ENCODE measurements at places on chromosomes 3 and 15.

DNA sequence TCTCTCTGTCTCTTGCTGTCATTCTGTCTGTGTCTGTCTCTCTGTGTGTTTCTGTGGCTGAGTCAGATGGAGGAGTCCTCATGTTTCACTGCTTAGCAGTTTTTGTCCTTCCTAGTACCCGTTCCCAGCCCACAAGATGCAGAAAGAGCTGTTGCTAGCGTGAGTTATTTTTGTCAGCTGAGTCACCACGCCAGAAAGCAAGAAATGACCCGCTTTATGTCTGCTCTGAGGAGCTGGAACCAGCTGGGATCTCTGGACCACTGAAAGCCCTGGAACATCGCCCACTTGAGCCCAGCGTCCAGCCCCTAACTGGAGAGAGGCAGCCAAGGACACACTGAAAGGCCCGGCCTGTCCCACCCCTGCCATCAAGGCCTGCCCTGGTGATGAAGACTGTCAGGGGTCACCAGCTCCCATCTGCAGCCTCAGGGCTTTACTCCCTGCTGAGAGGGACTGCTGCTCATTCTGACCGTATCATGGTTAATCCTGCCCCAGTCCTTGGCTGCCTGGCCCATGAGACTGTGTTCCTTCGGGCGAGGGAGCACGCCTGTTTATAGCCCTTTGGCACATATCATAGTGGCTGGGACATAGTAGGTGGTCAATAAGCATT, 101.7 kb upstream of the TPM1 start:
- no peak for DNase-seq

- no peak for DNase-seq
Observed at GRCh38 chr3:34582055-34582454, 783.6 kb downstream of the PDCD6IP start.

- DNase-seq: no peak
Observed at GRCh38 chr15:55676507-55676906, 66.4 kb downstream of the PRTG start.

DNA sequence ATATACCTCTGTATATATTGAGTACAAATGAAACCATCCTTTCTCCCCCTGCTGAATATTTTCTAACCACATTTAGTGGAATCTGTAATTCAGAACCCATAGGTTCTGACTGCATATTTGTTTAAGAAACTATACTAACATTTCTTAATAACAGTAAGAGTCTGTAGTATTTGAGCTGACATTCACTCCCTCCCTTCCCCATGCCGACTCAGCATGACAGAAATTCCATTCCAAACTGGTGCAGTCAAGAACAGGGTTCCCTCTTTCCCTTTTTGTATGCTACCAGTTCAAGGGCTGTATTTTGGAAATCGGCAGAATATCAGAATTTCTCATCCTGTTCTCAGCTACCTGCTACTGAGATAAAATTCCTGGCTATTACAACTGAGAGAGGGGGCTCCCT, 796.6 kb upstream of the DPPA4 start:
- DNase-seq: no peak

DNA sequence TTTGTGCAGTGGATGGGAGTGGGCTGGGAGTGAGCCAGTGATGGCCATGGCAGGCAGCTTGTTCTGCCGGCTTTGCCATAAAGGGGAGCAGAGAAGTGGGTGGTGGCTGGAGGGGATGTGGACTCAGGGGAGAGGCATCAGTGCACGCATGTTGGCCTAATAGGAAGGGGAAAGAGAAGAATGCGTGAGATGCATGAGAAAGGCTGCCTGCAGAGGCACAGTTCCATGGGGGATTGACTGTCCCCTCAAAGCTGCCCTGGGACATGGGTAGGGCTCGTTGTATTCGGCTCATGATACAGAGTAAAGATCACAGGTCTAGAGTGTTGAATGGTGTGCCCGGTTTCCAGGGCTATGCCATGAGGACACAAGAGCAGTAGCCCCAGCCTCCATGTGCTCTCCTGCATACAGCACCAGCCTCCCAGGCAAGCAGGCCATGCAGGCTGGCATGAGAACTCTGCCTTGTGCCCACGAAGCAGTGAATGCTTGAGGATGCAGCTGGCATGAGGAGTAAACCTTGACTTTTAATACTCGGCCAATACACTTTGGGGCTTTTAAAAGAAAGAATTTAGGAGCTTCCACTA, 68.0 kb upstream of the SNRPA1 start:
- DNase-seq: no peak

DNA sequence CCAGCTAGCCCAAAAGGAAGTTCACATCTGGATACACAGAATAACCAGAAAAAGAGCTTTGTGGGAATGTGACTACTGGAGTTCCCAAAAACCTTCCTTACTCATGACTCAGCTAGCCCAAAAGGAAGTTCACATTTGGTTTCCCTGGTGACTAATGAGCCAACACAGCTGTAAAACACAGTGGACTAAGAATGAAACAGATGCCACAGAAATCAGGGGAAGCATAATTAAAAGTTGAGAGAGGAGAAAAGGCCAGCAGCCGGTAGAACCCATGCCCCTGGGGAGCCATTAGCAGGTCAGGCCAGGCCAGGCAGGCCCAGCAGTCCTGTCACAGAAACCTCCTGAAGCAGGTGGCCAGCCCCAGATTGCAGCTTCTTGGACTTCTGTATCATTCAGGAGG, 130.3 kb downstream of the GHSR start:
- peak; percentile 4 for DNase-seq

GRCh38 chr15:96360581-96361308, 30.2 kb downstream of the NR2F2 start:
- no peak for DNase-seq

DNA sequence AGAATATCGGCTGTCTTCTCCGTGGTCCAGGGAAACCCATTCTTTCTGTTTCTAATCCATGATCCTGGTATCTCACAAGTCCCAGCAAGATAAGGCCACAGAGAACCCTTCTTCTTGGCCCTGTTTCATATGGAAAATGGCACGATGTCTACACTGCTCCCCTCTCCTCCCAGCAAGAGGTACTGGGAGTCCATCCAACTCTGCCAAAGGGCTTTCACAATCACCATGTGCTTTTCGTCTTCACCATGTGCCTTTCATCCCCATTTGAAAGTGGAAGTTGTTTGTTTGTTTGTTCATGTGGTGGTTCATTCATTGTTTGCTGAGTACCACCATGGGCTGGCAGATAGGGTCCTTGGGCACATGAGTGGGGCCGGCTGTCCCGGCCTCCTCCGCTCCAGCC, 5.5 kb downstream of the ITIH3 start:
- no peak for DNase-seq

- no peak for DNase-seq
Observed at GRCh38 chr3:124248471-124249028, 256.6 kb upstream of the ROPN1 start.

DNA sequence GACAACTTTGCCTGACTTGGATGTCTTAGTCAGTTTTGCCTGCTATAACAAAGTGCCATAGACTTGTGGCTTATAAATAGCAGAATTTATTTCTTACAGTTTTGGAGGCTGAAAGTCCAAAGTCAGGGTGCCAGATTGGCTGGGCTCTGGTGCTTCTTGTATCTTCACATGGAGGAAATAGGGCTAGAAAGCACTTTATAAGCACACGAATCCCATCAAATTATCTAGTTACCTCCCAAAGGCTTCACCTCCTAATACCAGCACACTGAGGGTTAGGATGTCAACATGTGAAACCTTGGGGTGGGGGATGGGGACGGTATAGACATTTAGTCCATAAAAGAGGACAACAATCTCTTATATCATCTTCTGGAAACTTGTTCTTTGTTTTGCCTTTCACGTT, 116.8 kb downstream of the SQOR start:
- no peak for DNase-seq

DNA sequence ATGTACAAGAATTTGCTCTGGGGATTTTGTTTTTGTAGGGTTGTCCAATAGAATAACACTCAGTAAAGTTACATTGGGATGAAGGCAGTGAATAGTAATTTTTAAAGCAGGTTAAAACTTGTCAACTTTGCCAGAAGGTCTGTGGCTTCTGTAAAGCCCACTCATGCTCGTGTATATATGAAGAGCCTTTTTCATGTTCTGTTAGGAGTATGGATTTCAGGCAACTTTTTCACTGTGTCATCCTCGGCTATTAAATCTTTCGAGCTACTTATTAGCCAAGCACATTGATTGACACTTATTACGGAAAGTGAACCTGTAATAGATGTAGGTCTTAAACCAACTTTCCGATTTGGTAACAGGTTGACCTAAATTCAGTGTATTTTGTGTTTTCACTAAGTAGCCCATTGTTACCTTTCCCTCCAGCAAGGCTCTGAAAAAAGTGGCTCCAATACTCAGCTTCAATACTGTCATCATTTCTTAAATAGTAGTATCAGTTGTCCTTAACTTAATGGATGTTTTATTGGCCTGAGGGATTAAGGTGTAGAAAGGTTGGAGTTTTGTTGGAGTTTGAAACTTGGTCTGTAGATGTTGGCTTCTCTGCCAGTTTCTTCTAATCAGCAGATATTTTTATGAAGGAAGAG, 1.7 kb downstream of the PAK2 start:
- DNase-seq: no peak

DNA sequence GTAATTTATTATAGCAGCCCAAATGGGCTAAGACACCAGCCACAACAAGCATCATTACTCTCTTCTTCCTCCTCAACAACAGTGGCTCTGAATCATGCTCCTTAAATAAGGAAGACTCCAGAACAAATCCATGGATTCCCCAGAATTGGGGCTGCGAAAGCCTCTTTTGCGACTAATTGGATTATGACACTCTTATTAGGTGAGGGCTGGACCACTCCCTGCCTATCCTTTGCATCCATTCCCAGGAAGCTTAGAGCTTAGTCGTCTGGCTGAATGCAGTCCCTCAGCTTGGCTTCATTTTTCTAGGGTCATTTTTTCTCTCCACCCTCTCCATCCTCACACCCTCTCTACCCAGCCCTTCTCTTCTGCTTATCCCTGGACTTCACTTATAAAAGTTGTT, 227.7 kb downstream of the ZNF621 start:
- no peak for DNase-seq

GRCh38 chr15:48317221-48317620, 14.0 kb upstream of the DUT start:
- no peak for DNase-seq

- DNase-seq: no peak
Observed at GRCh38 chr3:70247955-70248354, 64.5 kb downstream of the MDFIC2 start.

DNA sequence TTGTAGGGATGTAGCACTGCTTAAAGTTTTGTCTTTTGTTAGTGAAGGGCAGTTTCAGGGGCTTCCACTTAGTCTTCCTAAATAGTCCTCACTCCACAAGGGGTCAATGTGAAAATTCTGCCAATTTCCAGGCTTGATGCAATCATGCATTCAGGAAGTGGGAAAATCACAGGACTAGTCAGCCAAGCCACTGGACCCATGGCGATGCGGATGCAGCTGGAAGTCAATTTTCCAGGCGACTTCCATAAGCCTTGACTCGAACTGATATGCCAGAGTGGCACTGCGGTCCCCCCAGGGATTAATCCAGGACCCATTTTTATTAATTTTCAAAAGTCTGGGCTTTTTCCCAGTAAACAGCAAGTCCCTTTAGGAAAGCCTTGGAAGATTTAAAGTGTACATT, 26.1 kb downstream of the GBE1 start:
- DNase-seq: no peak

- no peak for DNase-seq
Observed at GRCh38 chr15:78399091-78399490, 38.9 kb upstream of the IREB2 start.

DNA sequence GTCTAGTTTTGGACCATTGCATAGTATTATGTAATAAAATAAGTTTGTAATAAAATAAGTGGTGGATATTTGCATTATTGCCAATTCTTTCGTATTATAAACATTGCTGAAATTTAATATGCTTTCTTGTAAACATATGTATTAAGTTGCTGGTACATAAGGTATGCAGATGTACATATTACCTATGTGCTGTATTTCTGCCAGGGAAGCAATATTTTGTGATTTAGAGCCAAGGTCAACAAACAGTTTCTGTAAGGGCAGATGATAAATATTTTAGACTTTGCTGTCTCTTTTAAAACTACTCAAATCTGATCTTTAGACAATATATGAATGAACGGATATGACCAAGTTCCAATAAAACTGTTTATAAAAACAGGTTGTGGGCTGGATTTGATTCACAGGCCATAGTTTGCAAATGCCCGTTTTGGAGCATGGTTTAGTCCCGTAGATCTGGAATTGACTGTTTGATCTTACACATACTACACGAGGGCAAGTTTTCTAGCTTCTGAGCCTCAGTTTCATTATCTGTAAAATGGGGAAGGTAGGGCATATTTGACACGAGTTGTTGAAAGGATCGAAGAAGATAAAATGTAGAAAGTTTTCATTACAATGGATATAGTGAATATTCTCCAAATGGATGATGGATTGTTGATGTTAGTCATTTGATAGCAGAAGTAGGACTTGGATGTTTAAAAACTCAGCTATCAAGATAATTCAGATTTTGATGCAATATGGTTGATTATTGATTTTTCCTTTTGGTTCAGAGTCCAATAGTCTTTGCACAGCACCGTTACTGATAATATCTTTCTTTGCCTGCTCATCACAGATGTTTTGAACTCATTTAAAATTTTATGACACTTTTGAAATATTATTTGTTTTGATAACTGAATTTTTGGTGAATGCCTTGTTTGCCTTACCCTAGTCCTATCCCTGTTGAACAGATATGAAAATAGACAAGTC, 394.6 kb downstream of the FEZF2 start:
- DNase-seq: no peak

DNA sequence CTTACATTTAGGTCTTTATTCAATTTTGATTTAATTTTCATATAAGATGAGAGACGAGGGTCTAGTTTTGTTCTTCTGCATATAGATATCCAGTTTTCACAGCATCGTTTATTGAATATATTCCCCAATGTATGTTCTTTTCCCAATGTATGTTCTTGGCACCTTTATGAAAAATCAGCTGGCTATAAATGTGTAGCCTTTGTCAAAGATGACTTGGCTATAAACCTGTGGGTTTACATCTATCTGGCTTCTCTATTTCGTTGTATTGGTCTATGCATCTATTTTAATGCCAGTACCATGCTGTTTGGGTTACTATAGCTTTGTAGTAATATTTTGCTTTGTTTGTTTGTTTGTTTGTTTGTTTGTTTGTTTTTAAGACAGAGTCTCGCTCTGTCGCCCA, 11.7 kb upstream of the IREB2 start:
- no peak for DNase-seq

- no peak for DNase-seq
Observed at GRCh38 chr3:126480206-126480605, 4.5 kb upstream of the ZXDC start.

DNA sequence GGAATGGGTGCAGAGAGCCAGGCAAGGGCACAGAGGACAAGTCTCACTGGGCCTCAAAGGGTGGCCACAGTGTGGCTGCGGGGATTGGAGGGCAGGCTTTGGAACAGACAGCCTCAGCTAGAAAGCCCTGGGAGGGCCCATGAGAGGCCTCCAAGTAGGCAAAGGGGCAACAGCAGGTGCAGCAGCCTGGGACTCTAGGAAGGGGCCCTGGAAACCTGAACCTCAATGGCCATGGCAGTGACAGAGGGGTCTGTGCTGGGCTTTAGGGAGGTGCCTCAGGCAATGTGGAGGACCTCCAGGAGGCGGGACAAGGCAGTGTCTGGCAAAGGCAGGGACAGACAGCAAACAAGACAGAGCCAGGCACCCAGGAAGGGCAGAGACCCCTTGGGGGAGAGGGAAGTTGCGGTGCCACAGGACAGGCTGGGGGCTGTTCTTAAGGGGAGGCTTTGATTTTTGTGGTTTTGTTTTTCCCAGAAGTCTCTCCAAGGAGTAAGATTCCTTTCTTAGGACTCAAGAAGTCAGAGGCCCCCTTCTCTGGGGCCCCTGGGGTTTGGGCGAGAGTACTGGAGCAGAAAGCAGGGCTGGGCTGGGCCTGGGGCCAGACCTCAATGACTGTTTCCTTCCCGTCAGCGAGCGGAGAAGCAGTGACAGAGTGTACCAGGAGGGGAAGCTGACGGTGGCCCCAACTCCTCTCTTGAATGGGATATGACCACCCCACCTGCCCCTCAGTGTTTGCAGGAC, 9.7 kb downstream of the STOML1 start:
- DNase-seq: peak; percentile 57

Measured in CD4-positive, alpha-beta T cell treated with Interferon alpha-2 for 1 hour (primary cell).